Stimulated activated CD8-positive, alpha-beta memory T cell treated with anti-CD3 and anti-CD28 coated beads, Interleukin-7, amount 100 ng/mL, for 1 hour (primary cell): ENCODE measurements at places on chromosomes 7 and 10.
A peak's percentile ranks its signal among the peaks of the same experiment; 100 is the strongest.

GRCh38 chr10:88045656-88046415 lies 182.4 kb downstream of the PTEN start:
- no peak for DNase-seq

GRCh38 chr10:62814756-62815380 lies 1.3 kb downstream of the EGR2 start:
- no peak for DNase-seq

GRCh38 chr7:15559416-15559928 lies 2.3 kb downstream of the AGMO start:
- no peak for DNase-seq

- no peak for DNase-seq
Measured at GRCh38 chr7:37920849-37921805, 687 bp downstream of the EPDR1 start.

- no peak for DNase-seq
Measured at GRCh38 chr10:42836096-42836495, 53.5 kb downstream of the BMS1 start.

DNA sequence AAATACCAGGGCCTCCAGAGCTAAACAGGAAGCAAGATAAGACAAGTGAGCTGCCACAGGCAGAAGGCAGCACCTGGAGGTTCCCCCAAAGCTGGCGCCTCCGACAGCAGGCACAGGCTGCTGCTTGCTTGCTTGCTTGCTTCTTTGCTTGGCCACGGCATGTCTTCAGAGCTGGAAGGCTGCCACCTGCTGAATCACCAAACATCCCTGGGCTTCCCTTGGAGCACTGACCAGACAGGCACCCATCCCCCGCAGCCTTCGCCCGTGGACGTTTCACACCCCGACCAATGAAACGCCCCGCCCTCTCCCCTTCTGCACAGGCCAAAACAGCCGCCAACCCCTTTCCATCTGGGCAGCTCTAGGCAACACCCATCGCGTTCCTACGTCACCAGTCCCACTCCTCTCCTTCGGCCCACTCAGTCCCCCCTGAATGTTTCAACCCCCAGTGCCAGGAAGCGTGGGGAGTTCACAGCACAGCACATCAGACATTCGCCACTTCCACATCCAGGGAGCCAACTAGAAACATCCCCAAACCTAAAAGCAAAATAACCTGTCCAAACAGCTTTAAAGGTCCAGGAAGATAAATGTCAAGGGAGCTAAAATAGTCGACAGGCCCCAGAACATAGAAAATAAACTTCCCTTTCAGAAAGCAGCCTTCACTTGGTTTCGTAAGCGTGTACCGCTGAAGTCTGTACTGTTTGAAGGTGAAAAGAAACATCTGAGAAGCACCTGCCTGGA lies 1.6 kb downstream of the SGMS1 start:
- DNase-seq = peak; percentile 30

- DNase-seq = no peak
Measured at GRCh38 chr7:42753811-42754363, 158.0 kb downstream of the C7orf25 start.

- DNase-seq = no peak
Measured at GRCh38 chr7:108128514-108128913, 1.6 kb downstream of the LAMB4 start.

DNA sequence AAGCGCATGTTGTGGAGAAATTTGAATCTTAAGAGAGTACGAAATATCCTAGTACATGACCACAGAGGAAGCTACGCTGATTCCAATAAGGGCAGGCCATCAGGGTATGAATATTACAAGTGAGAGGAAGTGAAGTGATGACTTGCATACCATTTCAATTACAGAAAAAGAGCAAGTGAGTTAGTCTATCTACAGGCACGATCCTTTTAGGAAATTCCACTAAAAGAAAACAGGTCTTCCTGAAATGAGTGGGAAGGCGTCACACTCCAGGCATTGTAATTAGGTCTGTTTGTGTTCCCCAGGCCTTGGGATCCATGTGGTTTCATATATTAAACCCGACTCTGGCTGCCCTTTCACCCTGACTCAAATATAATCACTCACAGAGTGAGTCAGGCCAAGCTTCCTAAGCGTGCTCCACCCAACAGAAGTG lies 152.5 kb downstream of the SEMA3A start:
- no peak for DNase-seq

DNA sequence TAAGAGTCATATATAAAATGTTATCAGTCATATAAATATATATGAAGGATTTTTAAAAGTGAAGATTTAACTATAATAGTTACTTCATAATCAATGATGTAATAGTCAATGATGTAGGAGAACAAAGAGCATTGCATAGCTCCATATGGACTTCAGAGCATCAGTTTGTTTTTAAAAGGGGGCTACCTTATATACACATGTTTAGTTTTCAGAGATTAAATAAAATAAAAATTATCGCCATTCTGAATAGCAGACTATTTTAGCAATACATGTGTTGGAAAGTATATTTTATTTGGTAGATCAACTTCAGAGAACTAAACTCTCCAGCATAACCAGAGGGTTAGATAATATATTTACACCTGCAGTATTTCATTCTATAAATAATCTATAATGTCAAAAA lies 29.1 kb upstream of the EPC1 start:
- DNase-seq = no peak

DNA sequence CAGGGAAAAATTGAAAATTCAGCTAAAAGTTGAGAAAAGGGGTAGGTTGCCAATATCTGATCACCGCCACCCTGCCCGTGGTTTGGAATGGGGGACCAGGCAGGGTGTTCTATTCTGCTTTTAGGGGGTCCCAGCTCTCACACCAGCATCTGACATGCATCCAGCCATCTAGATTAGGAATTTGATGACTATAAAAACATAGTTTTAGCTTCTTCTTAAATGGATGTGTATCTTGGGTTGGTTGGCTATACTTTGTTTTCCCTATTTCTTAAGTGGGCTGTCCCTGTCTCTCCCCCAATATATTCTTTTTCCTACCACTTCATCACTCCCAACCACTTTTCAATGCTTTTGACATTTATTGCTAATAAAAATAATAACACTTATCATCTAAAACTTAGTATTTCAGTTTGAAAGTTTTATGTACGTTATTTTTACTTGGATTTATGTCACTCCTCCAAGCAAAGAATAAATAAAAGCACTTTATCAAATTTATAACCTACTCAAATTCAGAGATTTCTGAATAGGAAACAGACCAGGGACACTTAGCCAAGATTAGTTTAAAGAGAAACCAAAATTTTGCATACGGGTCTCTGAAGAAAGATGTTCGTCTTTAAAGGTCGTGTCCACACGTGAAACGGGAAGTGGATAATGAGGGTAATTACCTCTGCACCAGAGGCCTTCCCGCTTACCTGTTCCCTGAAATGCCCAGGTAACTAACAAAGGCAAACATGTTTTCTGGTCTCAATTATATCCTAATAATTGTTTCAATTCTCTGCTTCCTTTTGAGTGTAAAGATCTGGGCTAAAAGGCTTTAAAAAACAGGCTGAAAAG lies 233.2 kb upstream of the AUTS2 start:
- no peak for DNase-seq

DNA sequence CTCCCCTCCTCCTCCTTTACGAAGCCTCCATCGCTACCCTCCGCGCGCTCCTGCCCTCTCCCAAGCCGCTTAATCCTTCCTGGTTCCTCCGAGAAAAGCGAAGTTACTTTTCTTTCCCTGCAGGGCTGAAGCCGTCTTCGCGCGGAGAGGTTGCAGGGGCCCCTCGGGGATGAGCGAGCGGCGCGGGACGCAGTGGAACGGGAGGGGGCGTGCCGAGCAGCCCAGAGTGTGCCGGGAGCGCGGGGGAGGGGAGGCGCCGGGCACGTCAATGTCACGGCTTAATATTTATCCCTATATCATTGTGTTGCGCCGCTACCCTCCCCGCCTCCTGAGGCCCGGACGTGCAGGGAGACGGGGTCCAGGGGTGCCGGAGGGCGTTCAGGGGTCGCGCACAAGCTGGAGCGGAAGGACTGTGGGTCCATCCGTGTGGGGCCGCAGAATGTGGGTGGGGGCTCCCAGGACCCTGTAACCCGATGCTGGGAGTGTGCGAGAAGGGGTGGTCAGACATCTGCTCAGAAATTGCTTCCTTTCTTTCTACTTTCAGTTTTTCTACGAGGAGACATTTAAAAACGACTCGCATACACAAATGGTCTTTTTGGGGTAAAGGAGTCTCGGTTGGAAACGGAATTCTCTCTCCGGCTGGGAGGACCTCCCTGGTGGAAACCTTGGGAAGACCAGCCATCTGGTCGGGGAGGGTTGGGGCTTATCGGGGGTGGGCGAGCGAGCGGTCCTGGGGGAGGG lies 2.4 kb downstream of the CDK6 start:
- peak; percentile 63 for DNase-seq

- DNase-seq = no peak
Measured at GRCh38 chr7:79778786-79779770, 325.6 kb upstream of the MAGI2 start.

GRCh38 chr7:92747041-92747835 lies 89.1 kb downstream of the CDK6 start:
- no peak for DNase-seq

DNA sequence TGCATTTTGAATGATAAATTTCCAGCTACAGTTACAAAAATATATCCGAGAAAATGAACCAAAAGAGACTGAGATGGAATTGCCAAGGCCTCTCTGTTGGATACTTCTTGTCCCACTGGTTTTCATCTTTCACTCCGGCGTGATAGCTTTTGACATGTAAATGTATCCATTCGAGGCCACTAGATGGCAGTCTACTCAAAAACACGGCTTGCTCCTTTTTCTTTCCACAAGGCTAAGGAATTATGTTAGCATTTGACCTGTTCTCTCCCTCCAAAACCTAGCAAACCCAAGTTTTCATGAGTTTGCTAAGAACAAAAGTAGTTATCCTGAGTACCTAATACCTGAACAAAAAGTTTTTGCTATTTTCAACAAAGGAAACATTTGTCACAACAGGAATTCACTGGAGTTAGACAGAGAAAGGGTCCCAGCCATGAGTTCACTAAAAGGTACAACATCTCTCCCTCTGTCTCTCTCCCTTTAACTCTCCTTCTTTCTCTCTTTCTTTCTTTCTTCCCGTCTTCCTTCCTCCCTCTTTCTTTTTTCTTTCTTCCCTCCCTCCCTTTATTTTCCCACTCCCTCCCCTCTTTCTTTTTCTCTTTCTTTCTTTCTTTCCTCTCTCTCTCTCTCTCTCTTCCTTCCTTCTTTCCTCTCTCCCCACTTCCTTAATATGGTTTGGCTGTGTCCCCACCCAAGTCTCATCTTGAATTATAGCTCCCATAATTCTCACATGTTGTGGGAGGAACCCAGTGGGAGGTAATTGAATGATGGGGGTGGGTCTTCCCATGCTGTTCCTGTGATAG lies 207.9 kb upstream of the MYO3A start:
- no peak for DNase-seq
